Central memory CD8-positive, alpha-beta T cell (primary cell): ENCODE measurements at places on chromosomes 13 and 19.

DNA sequence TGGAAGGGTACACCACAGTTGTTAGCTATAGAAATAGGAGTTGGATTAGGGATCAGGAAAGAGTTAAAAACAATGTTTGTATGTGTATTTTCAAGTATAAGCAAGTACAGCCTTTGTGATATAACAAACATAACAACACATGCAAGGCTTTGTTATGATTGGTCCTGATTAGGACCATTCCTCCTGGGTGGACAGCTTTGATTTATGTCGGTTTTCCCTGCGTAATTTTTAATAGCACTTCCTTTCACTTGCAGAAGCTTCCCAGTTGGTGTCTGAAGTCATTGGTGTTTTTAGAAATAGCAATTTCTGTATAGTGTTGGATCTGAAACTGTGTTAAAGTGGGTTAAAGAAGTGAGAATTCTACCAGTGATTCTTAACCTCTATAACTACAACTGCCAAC lies 10.0 kb downstream of the FNDC3A start:
- no peak for DNase-seq

DNA sequence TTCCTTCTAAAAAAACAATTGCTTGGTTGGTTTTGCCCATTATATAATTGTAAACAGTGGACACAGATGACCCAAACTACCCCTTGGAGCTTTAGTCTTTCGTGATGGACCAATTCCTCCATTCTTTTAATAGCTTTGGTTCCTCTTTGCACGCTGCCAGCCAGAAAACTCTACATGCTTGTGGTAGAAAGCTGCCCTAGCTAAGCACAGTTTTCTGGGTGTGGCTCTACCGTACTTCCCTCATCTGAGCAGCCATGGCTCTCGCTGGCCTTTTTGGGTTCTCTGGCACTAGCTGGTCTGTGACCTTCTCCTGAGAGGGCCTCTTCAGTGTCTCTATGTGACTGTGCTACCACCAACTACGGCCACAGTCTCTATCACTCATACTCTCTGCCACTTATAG lies 29.9 kb upstream of the CEBPA start:
- no peak for DNase-seq

GRCh38 chr19:17358395-17358794 lies 18.7 kb downstream of the PLVAP start:
- DNase-seq = no peak

DNA sequence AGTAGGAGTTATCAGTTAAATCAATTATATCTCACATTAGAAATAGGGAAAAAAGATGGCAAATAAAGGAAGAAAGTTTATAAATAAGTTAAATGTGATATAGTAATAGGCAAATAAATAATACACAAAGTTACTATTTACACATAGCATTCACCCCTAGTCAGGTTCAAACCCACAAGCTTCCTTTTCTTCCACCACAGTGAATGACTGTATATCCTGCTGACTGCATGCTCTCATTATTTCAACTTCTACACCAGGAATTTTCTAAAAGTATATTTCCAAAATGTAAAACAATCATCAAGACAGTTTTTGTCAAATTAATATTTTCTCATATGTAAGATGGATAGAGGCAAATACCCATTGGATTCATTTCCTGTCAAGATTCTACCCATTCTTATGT lies 548.6 kb upstream of the SLITRK5 start:
- no peak for DNase-seq

DNA sequence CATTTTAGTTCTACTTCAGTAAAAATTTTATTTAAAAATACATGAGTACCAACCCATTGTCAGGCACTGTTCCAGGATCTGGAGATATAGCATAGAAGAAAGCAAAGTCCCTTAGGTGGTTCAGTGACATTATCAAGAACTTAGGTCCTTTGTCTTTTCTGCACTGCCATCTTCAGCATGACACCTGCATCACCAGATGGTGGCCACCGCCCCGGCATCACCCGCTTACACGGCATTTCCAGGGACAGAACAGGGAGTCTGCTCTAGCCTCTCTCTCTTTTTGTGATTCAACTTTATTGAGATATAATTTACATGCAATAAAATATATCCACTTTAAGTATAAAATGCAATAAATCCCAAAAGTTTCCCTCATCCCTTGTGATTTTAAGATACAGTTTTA lies 23.5 kb downstream of the DYRK1B start:
- no peak for DNase-seq

DNA sequence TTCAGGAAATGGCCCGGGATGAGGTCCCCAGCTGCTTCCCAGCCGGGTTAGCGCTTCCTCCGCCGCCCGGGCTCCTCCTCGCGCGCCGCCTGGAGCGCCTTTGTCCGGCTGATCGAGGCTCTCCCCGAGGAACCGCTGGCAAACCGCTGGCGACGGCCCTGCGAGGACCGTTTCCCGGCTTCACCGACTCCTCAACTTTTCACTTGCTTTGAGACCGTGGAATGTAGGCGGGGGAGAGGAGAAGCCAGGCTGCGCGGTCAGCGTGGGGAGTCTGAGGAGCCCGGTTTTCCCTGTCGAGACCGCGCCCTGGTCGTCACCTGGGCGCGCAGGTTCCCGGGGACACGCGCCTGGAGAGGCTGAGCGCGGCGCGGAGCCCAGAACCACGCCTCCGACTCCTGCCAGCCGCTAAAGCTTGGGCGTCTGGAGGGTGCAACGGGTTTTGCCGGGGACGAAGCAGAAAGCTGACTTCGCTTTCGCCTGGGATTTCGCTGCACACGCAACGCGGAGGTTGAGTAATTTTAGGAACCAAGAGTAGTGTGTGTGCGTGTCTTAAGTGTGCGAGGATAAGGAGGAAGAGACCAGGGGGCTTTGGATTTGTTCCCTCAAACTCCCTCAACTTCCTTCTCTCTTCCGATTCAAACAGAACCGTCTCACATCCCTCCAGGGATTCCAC lies 7.3 kb upstream of the DGKH start:
- no peak for DNase-seq

GRCh38 chr19:44476559-44477408 lies 23.5 kb downstream of the ZNF180 start:
- DNase-seq = no peak

- DNase-seq = no peak
Observed at GRCh38 chr19:43812688-43813087, 10.4 kb upstream of the LYPD5 start.

DNA sequence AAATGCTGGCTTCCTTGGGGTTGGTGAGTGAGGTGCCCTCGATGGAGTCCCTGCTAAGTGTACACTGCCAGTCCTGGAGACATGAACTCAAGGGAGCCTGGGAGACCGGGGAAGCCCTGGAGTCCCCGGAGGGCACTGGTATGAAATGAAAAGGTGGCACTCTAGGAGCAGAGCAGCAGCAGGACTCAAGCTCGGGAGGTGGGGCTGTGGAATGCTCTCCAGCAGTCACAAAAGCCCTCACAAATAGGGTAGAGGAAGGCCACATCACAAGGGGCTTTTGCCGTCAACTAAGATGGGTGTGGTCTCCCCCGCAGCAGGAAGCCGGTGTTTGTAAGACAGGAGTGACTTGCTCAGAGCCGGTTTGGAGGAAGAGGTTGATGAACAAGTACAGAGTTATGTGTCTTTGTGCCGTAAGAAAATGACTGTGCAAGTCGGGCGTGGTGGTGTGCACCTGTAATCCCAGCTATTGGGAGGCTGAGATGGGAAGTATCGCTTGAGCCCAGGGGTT lies 19.3 kb downstream of the CCNE1 start:
- DNase-seq = no peak

DNA sequence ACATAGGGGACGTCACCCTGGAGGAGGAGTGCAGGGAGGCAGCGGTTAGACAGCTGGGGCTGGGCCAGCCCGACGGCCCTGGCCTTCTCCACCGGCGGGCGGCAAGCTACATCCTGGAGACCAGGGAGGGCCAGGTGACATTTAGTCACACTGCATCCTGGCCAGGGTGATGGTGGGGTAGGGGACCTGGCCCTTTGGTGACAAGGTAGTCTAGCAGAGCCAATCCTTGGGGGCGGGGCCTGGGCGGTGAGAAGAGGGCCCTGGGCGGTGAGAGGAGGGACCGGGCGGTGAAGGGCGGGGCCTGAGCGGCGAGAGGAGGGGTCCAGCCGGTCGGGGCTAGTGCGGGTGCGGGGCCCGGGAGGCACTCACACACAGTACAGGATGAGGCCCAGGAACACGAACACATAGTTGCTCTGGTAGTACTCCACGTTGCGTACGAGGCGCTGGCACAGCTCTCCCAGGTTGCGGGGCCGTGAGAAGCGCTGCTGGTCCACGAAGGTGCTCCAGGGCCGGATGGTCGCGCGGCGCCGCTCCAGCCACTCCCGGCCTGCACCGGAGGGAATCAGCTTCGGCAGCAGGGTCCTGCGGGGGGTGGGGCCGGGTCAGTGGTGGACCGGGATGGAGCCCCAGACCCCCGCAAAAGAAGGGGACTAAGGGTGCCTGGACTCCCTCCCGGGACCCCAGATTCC lies 610 bp downstream of the RABAC1 start:
- DNase-seq = peak; percentile 58

GRCh38 chr19:2618611-2619010 lies 83.9 kb downstream of the GNG7 start:
- DNase-seq = peak; percentile 44

- DNase-seq = no peak
Observed at GRCh38 chr13:76516013-76516412, 370.2 kb downstream of the KCTD12 start.

DNA sequence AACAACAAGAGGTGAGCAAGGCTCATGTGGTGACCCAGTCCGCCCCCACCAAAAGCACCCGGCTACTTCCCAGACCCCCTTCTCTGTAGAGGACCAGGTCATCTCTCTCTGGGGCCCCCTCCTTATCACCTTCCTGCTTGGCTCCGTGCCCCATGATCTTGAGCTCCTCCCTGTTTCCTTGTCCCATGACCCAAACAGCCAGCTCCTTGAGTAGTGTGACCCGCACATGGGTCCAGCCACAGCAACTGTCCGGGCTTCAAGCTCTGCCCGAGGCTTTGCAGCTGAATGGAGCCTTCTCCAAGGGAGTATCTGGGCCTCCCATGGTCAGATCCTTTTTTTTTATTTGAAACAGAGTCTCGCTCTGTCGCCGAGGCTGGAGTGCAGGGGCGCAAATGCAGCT lies 61.8 kb downstream of the MYO9B start:
- no peak for DNase-seq

GRCh38 chr13:103101500-103101899 lies 35.3 kb upstream of the SLC10A2 start:
- no peak for DNase-seq

DNA sequence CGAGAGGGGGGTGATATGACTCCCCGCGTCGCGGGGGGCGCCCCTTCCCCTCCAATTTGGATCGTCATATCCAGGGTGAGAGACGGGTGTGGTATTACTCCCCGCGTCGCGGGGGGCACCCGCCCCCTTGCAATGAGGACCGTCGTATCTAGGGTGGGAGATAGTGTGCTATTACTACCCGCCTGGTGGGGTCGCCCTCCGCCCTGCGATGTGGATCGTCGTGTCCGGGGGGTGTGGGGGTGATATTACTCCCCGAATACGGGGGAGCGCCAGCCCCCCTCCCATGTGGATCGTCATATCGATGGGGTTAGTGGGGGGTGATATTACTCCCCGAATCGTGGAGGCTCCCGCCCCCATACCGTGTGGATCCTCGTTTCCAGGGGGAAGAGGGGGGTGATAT lies 29.2 kb upstream of the RGCC start:
- DNase-seq = peak; percentile 23

DNA sequence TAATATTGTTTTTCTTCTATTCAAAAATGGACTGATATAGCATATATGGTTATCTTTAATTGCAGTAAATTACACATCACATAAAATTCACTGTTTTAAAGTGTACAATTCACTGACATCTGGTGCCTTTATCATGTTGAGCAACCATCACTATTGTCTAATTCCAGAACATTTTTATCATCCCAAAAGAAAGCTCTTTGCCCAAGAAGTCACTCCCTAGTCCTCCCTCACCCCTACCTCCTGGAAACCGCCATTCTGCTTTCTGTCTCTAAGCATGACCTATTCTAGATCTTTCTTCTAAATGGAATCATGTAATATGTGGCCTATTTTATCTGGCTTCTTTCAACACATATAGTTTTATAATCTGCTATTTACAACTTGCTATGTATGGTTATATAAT lies 525.6 kb downstream of the DCT start:
- DNase-seq = no peak

GRCh38 chr19:13689085-13689484 lies 75.2 kb upstream of the MRI1 start:
- no peak for DNase-seq

GRCh38 chr19:56916528-56916927 lies 76.0 kb upstream of the PEG3 start:
- DNase-seq = no peak

- no peak for DNase-seq
Observed at GRCh38 chr19:41821003-41821735, 23.3 kb downstream of the LYPD4 start.

DNA sequence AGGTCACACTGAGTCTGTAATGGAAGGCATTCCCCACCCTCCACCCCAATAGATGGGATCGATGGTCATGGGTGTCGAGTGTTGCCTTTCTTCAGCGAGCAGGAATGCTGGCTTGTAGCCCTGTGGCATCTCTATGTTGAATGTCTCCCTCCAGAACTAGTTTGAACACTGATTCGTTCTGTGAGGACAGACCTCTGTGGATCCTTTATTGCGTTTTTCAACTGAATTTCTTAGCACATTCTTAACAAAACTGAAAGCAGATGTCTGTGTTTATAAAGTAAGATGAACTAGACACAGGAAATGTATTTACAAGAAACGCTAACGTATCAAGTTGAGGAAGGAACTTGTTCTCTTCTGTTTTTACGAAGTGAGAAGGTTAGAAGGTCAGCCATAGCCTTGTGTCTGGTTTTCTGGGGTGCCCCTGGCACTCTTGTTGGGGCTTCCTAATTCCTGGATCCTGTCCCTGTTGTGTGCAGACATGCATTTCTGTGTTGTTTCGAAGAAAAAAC lies 36.8 kb upstream of the TM9SF2 start:
- DNase-seq = no peak

- DNase-seq = no peak
Observed at GRCh38 chr13:46530084-46530935, 22.7 kb upstream of the LRCH1 start.

DNA sequence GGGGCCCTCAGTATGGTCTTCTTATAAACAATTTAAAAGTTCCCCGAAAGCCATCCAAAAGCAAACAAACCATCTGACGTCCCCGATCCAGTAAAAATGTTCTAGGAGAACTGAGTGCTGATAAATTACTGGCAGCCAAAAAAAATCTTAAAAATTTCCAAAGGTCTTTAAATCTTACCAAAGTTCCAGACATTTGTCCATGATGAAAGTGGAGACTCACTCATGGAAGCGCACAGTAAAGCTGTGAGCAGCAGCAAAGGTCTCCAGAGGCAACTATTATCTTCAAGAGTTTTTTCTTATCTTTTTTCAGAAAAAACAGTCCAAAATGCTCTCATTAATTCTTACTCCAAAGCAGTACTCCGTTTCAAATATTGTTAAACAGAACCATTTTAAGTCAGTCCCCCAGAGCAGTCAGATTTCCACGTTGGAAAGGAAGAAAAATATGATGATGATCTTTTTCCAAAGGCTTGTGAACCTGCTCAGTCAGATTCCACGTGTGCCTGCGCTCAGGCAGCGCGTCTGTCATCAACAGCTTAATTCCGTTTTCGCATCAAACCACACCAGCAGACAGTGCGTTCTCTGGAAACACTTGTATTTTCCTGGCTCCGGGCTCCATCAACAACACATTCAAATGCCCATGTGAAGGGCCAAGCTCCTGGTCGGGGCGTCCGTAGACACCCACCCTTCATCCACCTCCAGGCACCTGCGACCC lies 85.4 kb downstream of the COL4A1 start:
- DNase-seq = no peak
